ENCODE measurements at places on chromosomes 12 and 14. TPM values are rescaled to one million over a fixed set of nuclear protein-coding genes. Genes with fewer than 3 reads are reported as not detected.

TMPRSS12 gene
- not detected for total RNA-seq

DNA sequence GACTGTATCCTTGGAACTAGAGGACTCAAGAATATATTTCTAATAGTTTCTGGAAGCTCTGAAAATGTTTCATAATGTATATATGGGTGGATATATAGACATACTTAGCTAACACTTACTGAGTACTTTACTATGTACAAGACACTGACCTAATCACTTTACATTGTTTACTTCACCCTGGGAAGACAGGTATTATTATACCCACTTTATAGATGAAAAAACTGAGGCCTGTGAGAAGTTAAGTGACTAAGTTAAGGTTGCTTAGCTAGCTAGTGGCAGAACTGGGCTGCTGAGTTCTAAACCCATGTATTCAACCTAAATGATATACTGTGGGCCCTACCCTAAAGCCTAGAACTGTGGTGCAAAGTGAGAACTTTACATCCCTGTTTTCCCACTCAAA lies 79.1 kb upstream of the SSTR1 start:
- DNase-seq = no peak

DNA sequence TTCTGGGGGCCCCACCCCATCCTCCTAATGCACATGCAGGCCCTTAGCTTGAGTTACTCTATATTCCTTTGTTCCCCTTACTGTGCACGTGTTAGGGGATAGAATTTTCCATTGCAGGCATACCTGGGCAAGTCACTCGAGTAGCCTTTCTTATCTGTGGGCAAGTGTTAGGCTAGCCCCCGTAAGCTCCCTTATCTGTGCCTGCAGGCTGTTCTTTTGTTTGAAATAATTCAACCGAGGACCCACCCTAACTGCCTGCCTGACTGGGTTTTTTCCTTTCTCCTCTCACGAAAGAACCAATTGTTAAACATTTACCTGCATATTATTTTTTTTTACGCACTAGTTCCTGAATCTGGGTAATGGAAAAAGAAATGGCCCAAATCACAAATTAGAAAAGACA lies 21.3 kb upstream of the BCAT1 start:
- no peak for DNase-seq

GRCh38 chr12:11962860-11963259 lies 107.9 kb upstream of the BCL2L14 start:
- DNase-seq = no peak

GRCh38 chr12:54337854-54338650 lies 13.1 kb downstream of the COPZ1 start:
- DNase-seq = no peak

DNA sequence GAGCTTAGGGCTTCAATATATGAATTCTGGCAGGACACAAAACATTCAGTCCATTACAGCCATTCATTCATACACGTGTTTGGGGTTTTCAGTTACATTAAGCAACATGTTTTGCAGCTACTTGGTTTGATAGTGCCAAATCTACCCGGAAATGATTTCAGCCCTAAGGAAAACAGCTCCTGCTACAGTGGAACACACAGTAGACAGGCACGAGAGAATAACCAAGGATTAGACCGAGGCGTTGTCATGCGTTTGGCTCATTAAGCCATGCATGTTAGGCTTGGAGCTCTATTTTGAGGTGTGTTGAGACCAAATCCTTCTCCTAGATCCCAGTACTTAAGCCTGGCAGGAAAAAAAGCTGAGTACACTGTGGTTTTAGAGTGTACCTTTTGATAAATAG lies 177.4 kb downstream of the PRKCH start:
- no peak for DNase-seq

GRCh38 chr12:11837216-11837934 lies 187.9 kb downstream of the ETV6 start:
- DNase-seq = no peak

- no peak for DNase-seq
Observed at GRCh38 chr14:54105898-54106297, 149.3 kb upstream of the BMP4 start.

GRCh38 chr14:24339284-24340151 lies at the start of gene RIPK3:
RIPK3 (minus strand) TSS chr14:24339991; CDS start chr14:24339826, 165 bp downstream.
- no peak for DNase-seq

GRCh38 chr14:36317650-36318049 lies 2.8 kb downstream of the MBIP start:
- no peak for DNase-seq
